T-cell (primary cell): ENCODE measurements at places on chromosomes 7 and 10.

DNA sequence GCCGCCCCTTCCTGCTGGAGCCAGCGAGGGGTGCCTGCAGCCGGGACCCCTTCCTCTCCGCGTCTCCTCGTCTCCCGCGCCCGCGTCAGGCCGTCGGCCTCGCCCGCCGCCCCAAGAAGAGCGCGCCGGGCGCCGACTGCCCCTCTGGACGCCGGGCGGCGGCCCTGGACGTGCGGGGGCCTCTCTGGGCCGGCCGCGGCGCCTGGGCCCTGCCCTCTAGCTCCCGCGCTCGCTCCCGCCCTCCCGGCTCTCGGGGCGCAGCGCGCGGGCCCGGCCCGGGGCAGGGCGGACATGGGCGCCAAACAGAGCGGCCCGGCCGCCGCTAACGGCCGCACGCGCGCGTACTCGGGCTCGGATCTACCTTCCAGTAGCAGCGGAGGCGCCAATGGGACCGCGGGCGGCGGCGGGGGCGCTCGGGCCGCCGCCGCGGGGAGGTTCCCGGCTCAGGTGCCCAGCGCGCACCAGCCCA, 704 bp downstream of the ZNRF2 start:
- no peak for DNase-seq

DNA sequence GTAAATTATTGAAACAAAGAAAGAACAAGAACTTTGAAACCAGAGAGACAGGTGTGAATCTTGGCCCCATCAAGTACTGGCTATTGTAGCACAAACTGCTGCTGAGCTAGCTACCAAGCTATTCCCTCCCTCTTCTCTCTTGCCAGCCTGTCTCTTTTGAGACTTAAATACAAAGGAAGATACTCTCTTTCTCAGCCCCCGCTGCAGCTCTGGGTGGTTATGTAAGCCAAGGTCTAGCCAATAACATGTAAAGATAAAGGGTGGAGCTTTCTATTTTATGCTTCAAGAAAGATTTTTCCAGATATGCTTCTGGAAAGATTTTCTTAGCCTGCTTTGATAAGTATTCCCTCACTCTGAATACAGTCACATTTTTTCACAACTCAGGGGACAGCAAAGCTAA, 17.2 kb downstream of the BAZ1B start:
- no peak for DNase-seq

DNA sequence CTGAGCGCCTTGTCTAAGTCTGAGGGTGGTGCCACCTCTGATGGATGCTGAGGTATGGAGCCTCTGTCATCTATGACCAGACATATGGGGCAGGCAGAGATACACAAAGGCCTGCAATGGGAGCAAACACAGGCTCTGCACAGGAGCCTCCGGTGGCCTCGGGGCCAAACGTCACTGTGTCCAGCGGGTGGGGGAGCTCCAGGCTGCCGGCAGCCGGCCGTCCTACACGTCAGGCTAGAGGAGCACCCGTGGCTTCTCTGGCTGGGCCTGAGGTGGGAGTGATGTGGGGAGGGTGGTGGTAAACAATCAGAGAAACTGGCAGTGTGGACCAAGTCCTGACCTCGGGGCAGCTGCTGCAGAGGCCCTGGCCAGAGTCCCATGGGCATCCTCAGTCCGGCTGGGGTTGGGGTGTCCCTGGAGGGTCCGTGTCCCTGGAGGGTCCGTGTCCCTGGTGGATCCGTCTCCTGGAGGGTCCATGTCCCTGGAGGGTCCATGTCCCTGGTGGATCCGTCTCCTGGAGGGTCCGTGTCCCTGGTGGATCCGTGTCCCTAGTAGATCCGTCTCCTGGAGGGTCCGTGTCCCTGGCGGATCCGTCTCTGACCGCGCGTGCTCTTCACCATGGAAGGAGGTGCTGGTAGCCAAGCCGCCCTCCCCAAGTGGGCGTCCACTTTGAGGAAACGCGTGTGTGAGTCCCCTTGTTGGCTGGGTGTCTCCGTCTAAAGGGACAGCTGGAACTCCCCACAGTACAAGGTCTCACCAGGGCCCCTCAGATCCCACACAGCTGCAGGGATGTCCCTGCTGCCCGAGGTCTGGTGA, 24.2 kb upstream of the FAM20C start:
- DNase-seq = no peak

GRCh38 chr7:31744294-31744874, 57.4 kb downstream of the PPP1R17 start:
- DNase-seq = peak; percentile 2

DNA sequence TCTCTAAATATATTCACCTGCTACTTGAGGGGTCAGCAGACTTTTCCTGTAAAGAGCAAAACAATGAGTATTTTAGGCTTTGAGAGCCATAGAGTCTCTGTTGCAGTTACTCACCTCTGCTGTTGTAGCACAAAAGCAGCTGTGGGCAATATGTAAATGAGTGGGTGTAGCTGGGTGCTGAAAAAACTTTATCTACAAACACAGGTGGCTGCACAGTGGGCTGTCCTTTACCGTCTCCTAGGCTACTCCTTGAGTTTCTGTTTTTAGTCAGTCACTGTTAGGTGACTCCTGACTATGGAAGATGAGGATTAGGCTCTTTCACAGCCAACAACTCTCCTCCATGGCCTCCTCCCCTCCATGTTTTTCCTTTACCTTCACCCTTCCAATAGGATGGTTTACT, 286.1 kb upstream of the C7orf33 start:
- no peak for DNase-seq

DNA sequence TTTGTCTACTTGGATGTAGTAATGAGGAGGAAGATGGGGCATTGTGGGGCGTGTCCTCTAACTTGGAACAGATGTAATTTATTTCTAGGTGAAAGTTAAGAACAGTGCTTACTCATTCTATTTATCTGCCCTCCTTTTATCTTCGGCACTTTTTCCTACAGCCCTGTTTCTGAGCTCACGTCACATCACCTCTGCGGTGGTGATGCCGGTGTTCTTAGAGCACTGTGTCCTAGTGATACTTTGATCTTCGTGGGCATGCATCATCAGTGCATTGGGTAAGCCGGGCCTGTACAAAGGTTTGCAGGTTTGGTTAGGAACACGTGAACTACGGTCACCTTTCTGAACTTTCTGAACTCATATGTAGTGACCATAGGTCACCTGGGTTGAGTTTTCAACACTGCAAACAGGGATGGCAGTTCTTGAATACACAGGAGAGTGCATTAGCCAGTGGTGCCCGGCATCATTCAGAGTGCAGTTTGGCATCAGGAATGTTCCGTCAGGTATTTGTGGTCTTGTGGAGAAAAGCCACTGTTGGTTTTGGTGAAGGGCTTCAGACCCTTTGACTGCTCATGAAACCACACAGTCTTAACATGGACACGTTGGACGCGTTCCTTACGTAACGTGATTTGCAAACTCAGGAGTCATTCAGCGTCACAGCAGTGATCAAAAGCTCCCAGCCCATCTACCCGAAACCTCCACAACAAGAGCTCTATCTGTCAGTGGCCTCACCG, 5.6 kb downstream of the POR start:
- DNase-seq = no peak

DNA sequence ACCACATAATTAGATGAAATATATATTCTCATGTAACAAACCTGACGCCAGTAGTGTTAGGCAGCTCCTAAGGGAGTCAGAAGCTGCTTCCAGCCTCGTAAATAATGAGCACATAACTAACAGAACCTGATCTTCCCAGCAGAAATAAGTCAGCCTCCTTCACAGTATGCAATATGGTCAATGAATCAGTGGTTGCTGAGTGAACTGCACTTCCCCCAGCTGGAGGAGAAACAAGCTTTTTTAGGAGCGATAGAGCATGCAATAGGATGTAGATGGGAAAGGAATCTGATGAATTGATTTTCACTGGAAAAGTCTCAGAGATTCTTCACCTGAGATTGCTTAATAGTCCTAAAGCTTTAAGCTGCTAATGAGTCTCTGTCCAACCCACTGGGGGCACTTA, 337.2 kb upstream of the LRGUK start:
- DNase-seq = no peak

DNA sequence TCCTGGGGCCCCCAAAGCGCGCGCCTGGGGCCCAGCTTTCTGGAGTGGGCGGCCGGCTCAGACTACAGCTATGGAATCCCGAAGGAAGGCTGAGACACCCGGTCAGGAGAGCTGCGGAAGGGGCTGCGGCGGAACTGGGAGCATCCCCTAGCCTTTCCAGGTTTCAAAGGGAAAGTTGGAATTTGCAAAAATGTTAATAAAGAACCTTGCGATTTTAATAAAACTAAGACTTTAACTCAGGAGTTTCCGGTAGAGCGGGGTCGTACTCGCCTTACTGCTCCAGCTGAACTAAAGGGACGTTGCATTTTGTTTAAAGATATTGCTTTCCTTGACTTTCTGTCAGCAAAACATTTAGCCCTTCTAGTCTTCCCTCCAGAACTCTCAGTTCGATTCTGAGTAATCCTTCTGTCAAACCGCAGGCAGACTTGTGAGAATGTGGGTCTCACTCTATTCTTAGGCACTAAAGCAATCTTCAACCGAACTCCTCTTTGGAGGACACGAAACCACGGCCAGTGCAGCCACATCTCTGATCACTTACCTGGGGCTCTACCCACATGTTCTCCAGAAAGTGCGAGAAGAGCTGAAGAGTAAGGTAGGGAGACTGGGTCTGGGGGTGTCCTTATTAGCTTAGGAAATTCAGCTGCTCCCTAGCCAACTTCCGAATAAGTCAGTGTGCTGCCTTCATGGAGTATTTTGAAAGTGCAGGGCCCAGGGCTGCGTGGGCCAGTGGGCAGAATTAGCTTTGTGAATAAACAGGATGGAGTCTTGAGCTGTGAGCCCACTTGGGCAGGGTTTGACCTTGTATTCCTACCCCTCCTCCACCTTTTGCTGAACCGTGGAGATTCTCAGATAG, 1.9 kb downstream of the CYP26A1 start:
- no peak for DNase-seq
